ENCODE measurements at places on chromosomes 7 and 10. TPM values are rescaled to one million over a fixed set of nuclear protein-coding genes. Genes with fewer than 3 reads are reported as not detected.
A peak's percentile ranks its signal among the peaks of the same experiment; 100 is the strongest.

DNA sequence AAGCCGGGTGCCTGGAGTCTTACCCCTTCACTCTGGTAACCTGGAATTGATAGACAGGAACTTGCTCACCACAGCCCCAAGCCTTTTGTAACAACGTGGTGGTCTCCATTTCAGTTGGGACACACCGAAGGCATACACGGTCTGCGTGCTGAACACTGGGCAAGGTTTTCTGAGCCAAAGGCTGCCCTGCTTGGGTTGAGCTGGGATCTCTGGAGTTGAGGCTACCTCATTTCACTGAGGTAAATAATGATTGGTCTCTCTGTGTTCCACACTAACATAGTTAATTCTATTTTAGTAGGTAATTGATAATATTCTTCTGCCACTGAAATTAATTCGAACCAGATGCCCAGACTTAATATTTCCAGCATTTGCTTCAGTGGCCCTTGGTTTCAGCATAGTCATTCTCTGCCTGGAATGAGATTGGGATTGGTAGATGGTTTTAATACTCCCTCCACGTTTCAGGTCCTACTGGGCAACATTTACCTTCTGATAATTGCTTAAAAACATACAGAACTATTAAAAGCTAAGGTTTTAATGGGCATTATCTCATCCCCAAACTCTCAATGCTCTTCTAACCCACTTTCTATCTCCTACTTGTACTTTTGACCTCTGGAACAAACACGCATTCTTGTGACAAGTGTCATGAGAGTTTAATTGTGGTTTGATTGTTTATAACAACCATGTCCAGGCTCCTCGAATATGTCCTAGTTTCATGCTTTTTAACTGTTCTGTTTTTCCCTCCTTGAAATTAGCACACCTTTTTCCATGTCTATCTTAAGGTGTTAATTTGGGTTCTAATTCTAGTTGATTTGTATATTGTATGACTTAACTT, 202.3 kb upstream of the KLF6 start:
- H3K27me3 ChIP-seq: no peaks in the 10 kb centered on the region
- H3K27ac ChIP-seq: peak overlapping the region; percentile 13
- peak; percentile 36 for DNase-seq
- H3K4me3 ChIP-seq: no peak overlapping the region

- H3K4me1 ChIP-seq: no peaks in the 10 kb centered on the region
- no peak overlapping the region for H3K27ac ChIP-seq
- DNase-seq: no peak
- H3K27me3 ChIP-seq: no peaks in the 10 kb centered on the region
- no peaks in the 10 kb centered on the region for H3K36me3 ChIP-seq
- H3K4me3 ChIP-seq: no peak overlapping the region
These were observed 63.7 kb upstream of the OPALIN start for GRCh38 chr10:96422525-96422924.

GRCh38 chr7:98046816-98047215, 56.8 kb upstream of the OCM2 start:
- H3K36me3 ChIP-seq: no peaks in the 10 kb centered on the region
- no peak overlapping the region for H3K4me3 ChIP-seq

The C10orf62 gene
- polyA plus RNA-seq: 0.19 TPM

DNA sequence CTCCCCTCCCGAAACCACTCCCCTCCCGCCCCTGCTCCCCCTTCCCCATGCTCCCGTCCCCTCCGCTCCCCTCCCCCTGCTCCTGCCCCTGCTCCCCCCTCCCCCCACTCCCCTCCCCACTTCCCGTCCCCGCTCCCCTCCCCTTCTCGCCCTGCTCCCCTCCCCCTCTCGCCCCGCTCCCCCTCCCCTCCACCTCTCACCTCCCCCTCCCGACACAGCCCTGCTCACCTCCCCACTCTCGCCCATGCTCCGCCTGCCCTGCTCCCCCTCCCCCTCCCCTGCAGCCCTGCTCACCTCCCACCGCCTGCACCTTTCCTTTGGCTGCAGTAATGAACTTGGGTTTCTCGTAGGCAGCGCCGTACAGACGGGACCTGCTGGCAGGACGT, 49.9 kb upstream of the NKX6-2 start:
- peaks cover 11% of the 10 kb centered on the region for H3K4me1 ChIP-seq
- H3K27ac ChIP-seq: no peak overlapping the region
- H3K36me3 ChIP-seq: no peaks in the 10 kb centered on the region
- H3K27me3 ChIP-seq: no peaks in the 10 kb centered on the region
- DNase-seq: no peak
- no peak overlapping the region for H3K4me3 ChIP-seq

DNA sequence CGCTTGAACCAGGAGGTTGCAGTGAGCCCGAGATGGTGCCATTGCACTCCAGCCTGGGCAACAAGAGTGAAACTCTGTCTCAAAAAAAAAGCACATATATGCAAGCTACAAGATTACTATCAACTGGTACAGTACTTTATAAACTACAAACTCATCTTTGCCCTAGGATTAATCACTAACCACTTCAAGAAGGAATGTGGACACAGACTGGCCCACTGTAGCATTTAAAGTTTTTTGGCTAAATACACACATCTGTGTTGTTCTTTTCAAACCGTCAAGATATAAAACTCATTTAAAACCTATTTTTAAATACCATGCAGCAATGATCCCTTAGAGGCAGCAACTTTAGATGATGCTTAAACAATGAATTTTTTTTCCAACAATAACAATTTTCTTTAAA, 205.4 kb downstream of the IMMP2L start:
- no peak for DNase-seq
- no peak overlapping the region for H3K4me3 ChIP-seq
- H3K27ac ChIP-seq: peak overlapping the region; percentile 13
- H3K27me3 ChIP-seq: no peaks in the 10 kb centered on the region
- peaks cover 18% of the 10 kb centered on the region for H3K4me1 ChIP-seq
- no peaks in the 10 kb centered on the region for H3K36me3 ChIP-seq

The ZYX gene
- polyA plus RNA-seq: 271 TPM

- H3K27me3 ChIP-seq: no peaks in the 10 kb centered on the region
These were observed 814 bp downstream of the RUFY2 start for GRCh38 chr10:68406111-68406814.

DNA sequence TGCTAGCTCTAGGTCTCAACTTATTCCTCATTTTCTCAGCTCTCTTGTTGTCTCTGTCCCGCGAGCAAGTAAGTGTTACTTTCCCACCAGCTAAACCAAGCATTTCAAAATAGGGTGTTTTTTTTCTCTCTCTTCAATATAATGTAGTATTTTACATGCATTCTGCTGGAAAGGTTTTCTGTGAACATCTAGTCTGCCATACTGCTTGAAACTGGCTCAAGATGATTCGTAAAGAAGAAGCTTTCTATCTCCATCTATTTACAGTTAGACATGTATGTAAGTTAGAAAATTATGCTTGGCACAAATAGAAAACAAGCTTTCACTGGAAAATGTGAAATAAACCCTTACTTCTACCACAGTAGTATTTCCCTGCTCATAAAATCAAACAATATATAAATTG, 31.2 kb downstream of the C1QL3 start:
- no peak for DNase-seq
- H3K4me1 ChIP-seq: peaks cover 2% of the 10 kb centered on the region
- no peak overlapping the region for H3K4me3 ChIP-seq
- no peak overlapping the region for H3K27ac ChIP-seq

DNA sequence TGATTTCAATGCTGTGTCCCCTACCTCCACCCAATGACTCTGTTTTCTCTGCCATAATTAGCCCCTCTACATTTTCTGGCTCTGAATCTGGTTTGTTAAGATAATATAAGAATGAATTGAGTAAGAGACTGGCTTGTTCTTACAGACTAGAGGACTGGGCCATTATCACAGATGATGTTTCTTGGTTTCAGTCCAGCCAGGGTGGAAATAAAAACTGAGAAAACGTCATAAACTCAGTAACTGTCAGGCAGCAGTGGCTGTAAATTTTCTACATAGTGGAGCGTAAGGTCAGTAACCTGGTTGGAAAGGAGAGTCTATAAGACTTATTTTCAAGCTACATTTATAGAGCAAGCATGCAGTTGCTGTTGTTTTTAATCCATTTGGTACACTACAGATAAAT, 485.4 kb downstream of the HTR7 start:
- no peak overlapping the region for H3K27ac ChIP-seq
- H3K36me3 ChIP-seq: no peaks in the 10 kb centered on the region
- H3K27me3 ChIP-seq: no peaks in the 10 kb centered on the region
- DNase-seq: no peak

GRCh38 chr10:124003070-124003419, 90.4 kb downstream of the CHST15 start:
- H3K27me3 ChIP-seq: no peaks in the 10 kb centered on the region
- no peak overlapping the region for H3K27ac ChIP-seq
- H3K36me3 ChIP-seq: no peaks in the 10 kb centered on the region
- DNase-seq: no peak

The ECD gene
- polyA plus RNA-seq: 21.4 TPM

GRCh38 chr7:151082141-151083070, 887 bp downstream of the TMUB1 start:
- H3K4me3 ChIP-seq: peak overlapping the region; percentile 71
- no peak for DNase-seq
- peak overlapping the region; percentile 78 for H3K27ac ChIP-seq
- peaks cover 51% of the 10 kb centered on the region for H3K4me1 ChIP-seq

GRCh38 chr10:74120911-74121310, 29.7 kb downstream of the AP3M1 start:
- DNase-seq: no peak
- no peaks in the 10 kb centered on the region for H3K27me3 ChIP-seq
- H3K27ac ChIP-seq: no peak overlapping the region
- peaks cover 92% of the 10 kb centered on the region for H3K36me3 ChIP-seq

The ITIH5 gene
- 0.05 TPM for polyA plus RNA-seq

DNA sequence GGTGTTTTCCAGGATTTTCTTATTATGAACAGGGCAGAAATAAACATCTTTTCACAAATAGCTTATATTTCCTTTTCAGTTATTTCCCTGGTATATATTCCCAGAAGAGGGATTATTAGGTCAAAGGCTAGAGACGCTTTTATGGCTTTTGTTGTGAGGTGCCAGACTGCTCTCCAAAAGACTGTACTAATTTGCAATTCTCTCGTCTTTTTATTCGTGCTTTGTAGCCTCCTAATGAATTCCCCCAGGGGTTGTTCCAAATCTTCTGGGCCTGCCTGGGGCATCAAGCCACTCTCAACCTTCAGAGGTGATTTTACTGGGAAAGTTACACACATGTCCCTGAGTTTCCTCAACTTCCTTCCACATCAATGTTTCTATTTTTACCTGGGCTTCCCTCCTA, 34.0 kb upstream of the R3HCC1L start:
- no peaks in the 10 kb centered on the region for H3K27me3 ChIP-seq
- DNase-seq: no peak
- no peak overlapping the region for H3K4me3 ChIP-seq

DNA sequence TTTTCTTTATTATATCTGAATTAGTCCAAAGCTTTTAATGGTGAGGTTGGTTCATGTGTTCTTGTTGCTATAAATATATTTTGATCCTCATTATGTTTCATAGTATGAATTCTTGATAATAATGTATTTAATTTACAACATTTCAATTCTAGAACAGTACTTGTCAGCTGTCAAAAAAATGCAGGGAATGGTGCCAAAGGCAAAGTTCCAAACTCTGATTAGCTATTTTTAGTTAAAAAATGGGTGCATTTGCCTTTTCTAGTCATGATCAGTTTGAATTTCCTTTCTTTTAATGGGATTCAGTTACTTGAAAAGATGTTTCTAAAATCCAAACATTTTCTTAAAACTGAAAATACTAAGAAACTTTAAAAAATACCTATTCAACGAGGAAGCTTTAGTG, 49.6 kb downstream of the ANKIB1 start:
- peaks cover 10% of the 10 kb centered on the region for H3K4me1 ChIP-seq
- no peak for DNase-seq
- H3K27me3 ChIP-seq: no peaks in the 10 kb centered on the region
- H3K4me3 ChIP-seq: no peak overlapping the region
- H3K27ac ChIP-seq: no peak overlapping the region

- no peak for DNase-seq
- H3K4me1 ChIP-seq: no peaks in the 10 kb centered on the region
- H3K4me3 ChIP-seq: no peak overlapping the region
- no peaks in the 10 kb centered on the region for H3K36me3 ChIP-seq
These were observed 170.8 kb upstream of the LYZL2 start for GRCh38 chr10:30800368-30800767.

The BMPER gene
- 20.0 TPM for polyA plus RNA-seq

All from SK-N-SH (cell line).